Suppressor macrophage treated with lipopolysaccharide for 1 hour (primary cell): ENCODE measurements at places on chromosomes 2 and 18.

DNA sequence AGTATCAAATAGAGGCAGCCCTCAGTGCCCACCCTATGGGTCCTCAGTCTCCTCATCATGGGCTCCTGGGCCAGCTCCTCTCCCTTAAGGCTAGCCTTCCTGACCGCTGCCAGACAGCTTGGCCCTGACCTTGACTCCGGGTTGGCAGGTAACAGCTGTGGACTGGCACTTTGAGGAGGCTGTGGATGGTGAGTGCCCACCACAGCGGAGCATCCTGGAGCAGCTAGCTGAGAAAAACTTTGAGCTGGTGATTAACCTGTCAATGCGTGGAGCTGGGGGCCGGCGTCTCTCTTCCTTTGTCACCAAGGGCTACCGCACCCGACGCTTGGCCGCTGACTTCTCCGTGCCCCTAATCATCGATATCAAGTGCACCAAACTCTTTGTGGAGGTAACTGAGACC, 19.0 kb downstream of the CAD start:
- no peak for DNase-seq

DNA sequence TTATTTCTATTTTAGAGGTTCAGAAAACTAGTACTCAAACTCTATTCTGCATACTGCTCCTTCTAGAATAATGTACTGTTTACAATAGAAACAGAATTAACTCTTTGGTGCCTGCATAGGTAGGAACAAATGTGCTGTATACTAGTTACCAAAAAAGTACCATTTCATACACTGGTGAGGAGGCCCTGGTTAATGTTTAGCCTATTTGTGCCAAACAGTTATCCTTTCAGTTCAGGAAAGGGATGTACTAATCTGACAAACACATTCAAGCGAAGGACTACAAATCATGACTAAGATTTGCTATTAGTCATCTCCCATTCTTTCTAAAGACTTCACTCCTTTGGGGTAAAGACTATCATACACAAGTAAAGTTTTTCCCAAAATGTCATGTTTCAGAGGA, 47.4 kb downstream of the EXOC6B start:
- no peak for DNase-seq

DNA sequence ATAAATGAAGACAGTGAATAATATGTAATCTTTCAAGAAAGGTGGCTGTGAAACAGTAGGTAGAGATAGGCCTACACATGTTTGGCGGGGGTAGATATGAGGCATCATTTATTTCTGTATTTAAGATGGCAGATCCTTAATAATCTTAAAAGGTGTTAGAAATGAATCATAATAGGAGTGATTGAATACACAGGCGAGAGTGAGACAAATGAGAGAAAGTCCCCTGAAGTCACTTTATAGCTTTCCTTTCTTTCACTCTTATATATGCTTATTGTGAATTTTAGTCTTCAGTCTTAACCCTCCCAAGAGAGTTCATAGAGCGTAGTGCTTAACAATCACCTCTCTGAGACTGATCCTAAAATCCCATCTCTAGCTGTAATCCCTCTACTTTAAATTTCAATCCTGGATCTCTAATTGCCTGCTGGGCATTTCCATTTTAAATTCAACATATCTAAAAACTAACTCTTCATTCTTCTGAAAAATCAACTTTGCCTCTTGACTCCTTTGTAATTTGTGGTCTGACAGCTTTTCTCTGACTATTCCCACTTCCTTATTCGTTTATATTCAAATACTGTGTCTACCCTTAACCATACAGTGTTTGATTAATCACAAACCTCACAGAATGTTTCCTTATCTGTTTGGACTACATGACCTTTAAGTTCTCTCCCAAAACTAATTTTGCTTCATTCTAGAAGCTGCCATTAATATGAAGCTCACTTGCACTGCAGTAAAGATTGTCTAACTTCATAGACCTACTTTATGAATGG, 463.7 kb upstream of the FSIP2 start:
- DNase-seq: no peak

DNA sequence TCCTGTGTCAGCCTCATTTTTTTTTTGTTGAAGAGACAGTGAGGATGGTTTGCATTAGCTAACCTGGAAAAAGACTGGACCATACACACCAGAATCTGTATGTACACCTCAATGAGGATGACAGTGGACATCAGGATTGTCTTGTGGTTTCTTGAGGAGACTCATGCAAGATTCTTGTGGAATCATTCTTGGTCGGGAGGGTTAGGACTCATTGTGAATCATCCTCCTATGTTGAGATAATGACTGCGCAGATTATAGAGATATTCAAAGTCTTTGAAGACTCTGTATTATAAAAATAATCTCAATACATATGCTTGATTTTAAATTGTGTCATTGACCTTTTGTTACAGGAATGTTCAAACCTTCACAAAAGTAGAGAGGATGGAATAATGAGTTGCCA, 49.1 kb upstream of the DOCK10 start:
- no peak for DNase-seq

- DNase-seq: no peak
Measured at GRCh38 chr2:234825616-234826015, 126.2 kb upstream of the SH3BP4 start.
